ENCODE measurements at places on chromosomes 6 and 20.

GRCh38 chr6:3380344-3381232 lies 76.3 kb downstream of the SLC22A23 start:
- DNase-seq, result no peak

DNA sequence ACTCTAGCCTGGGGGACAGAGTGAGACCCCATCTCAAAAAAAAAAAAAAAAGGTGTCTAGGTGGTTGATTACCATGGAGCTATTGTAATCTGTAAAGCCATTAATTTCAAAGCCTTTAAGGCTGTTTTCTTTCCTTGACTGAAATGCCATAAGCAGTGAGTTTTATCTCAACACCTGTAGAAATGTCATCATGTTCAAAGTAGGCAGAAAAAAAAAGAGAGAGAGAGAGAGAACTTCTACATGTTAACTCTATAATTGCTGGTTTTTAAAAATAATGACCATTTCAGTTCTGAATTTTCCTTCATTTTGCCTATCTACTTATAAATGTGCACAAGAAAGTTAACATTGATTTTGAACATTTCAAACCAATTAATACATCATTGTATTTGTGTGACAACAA lies 29.7 kb upstream of the POLR1H start:
- DNase-seq, result no peak

GRCh38 chr6:92648364-92649086 lies 770.8 kb downstream of the EPHA7 start:
- DNase-seq, result no peak

DNA sequence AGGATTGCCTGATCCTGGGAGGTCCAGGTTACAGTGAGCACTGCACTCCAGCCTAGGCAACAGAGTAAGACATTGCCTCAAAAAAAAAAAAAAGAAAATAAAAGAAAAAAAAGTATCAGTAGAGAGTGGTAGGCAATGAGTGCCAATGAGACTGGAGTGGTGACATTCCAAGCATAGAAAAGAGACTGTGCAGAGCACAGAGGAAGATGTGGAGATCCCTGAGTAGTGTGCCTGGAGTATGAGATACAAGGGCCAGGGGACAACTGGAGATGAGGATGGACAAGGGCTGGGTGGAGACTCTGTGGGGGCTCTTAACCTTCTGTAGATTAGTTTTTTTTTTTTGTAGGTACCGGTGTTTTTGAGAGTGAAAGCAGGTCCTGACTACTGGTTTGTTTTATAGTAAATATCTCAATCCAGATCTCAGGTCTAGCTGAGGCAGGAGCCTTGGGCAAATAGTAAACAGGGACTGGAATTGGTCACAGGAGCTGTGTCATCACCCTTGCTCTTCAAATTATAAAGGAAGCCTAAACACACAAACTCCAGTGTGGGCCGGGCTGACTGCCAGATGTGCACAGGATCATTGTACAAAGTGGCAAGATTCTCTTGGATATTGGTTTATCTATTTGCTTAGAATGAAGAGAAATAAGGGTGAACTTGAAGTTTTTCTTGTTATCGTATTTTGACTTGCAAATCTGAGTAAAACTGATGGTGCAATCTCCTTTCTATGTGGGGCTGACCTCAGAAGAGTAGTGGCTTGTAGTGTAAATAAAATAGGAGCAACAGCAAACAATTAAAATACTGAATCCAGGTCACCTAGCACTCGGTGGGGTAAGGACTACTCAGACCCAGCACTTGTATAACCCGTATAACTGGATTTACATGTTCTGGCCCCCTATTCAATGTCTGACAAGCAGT lies 144.9 kb downstream of the SOX4 start:
- no peak for DNase-seq

- DNase-seq, result peak; percentile 50
These were observed 56.2 kb upstream of the ARID1B start for GRCh38 chr6:156720691-156721685.

GRCh38 chr6:25215881-25216280 lies 63.3 kb upstream of the CARMIL1 start:
- peak; percentile 14 for DNase-seq

DNA sequence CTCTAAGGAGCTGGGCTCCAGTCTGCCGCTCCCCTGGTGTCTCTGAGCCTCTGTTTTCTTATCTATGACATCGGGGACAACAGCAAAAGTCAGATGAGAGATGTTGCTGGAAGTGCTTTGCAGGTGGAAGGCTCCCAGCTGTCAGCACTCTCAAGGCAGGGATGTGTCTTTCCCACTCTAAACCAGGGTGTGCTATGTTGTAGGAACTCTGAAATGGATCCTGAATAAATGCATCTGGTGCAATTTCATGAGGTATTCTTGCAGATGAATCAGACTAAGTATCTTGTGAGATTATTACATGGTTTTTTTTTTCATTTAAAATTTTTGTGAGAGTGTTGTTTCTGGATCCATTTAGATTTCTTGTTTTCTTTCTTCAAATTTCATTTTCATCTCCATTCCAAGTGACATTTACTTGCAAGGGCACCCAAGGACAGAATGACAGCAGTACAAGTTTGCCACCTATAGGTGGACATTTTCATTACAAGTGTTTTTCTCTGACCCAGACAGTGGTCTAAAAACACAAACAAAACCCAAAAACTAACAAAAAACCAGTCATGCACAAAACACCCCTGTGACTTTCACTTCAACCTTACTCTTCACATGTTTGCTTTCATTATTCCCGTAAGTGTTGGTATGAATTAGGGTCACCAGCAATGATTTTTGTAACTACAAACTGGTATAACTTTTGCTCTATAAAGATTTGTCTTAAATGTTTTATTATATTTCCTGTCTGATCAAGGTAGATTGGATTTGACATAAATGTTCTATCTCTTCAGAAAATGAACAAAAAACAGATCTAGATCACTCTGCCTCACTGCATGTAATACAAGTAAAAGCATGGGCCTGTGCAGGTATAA lies 14.7 kb upstream of the SIM1 start:
- DNase-seq, result peak; percentile 71

DNA sequence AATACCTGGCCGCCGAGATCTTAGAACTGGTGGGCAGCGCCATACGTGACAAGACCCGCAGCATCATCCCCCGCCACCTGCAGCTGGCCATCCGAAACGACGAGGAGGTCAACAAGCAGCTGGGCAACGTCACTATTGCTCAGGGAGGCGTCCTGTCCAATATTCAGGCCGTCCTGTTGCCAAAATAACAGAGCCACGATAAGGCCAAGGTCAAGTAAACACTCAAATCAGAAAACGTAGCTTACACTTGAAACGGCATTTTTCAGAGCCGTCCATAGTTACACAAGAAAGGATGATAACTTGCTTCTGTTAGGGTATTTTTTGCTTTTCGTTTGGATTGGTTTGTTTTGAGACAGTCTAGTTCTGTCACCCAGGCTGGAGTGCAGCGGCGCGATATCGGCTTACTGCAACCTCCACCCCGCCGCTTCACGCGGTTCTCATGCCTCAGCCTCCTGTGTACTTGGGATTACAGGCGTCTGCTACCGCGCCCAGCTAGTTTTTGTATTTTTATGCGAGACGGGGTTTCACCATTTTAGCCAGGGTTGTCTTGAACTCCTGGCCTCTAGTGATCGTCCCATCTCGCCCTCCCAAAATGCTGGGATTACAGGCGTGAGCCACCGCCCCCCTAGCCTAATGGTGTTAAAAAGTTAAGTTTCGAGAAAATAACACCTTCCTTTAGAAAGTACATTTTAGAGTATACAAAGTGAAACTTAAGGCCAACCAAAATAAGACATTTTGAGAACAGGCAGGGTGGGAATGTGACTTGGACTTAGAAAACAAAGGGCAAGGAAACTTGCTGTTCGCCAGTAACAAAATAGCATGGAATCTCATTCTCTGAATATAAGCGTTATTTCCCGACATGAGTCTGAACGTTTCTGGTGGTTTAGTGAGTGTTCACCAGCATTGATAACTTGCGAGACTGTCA lies 42.8 kb upstream of the HFE start:
- peak; percentile 55 for DNase-seq

GRCh38 chr6:134317471-134318131 lies at the start of gene SGK1:
Gene SGK1 (minus strand): TSS chr6:134318112. CDS start chr6:134317460, 652 bp downstream.
- peak; percentile 70 for DNase-seq

DNA sequence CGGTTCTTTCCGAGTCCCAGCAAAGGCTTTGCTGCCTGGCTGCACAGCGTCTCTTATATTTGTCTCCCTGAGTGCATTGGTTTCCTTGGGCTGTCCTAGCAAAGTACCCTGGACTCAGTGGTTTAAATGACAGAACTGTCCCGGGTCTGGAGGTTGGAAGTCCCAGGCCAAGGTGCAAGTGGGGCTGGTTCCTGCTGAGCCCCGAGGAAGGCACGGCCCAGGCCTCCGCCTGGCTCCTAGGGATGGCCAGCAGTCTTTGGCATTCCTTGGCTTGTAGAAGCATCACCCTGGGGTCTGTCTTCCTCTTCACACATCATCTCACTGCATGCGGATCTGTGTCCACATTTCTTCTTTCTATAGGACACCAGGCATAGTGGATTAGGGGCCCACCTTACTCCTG lies 64.8 kb upstream of the QKI start:
- no peak for DNase-seq

DNA sequence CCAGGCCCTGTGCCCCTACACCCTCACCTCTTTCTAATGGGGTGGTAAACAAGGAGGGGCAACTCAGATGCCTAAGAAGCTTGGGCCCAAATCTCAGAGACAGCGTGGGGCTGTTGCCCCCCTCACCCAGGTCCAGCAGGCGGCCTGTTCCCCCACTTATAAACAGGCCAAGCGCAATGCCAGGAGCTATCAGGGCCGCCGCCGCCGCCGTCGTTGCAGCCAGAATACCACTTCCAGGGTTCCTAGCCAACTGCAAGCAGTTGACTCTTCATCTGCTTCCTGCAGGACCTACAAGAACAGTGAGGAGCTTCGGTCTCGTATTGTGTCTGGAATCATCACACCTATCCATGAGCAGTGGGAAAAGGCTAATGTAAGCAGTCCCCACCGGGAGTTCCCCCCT lies 16.4 kb downstream of the PSMF1 start:
- DNase-seq, result no peak

GRCh38 chr6:43738267-43738676 lies 31.7 kb upstream of the VEGFA start:
- DNase-seq, result no peak

DNA sequence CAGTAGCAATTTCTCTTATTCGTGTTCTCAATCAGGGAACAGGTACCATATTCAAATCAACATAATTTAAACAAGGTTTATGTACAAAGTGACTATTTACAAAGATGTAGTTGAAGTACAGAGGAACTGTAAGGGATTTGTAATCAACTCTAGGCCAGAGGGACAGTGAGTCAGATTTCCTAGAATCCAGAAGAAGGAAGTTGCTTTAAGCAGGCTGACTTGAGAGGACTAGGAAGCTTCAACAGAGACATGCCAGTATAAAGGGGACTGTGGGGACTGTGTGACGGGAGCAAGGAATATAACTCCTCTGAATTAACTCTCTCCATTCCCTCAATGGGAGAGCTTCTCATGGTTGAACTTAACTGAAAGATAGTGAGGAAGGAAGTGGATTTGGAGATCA lies 427.4 kb upstream of the JAG1 start:
- peak; percentile 43 for DNase-seq

DNA sequence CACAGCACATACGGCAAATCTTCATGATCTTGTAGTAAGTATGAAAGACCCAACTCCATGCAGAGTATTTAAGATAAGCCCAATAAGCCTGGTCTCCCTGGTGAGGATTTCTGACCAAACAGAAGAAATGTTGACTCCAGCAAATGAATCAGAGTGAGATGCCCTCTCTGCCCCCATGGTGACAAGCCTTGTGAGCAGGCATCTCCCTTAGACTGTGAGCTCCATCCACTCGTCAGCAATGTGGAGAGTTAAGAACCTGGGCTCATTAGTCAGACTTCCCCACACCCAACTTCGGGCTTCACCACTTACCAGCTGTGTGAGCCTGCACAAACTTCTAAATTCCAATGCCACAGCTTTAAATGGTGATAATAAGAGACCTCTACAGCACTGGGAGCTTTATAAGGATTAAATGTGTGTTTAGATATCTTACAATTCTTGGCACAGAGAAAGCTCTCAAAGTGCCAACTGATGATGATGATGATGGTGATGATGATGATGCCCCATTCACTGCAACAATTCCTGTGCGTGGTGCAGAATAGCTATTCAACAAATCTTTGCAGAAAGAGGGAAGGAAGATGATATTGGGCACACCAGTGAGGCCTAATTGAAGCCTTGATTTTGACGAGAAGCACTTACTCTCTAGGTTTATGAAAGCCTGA lies 253.4 kb upstream of the TAB2 start:
- DNase-seq, result no peak

- DNase-seq, result no peak
These were observed 28.4 kb downstream of the PRDM1 start for GRCh38 chr6:106114492-106114891.

- DNase-seq, result no peak
These were observed 11.5 kb upstream of the ZBTB22 start for GRCh38 chr6:33329058-33329457.

DNA sequence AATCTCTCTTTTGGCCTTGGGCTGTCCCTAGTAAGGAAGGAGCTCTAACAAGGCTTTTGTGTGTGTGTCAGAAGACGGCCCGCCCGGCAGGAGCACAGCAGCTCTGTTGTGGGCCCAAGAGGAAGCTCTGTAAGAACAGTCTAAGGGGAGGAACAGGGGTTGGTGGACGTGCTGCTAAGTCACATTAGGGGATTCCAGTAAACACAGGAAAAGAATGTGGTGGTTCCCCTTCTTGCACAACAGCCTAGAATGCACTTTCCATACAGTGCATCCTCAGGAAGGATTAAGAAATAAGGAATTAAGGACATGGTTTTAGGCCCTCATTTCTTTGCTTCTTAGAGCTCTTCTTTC lies 114.5 kb downstream of the RNF144B start:
- peak; percentile 93 for DNase-seq

DNA sequence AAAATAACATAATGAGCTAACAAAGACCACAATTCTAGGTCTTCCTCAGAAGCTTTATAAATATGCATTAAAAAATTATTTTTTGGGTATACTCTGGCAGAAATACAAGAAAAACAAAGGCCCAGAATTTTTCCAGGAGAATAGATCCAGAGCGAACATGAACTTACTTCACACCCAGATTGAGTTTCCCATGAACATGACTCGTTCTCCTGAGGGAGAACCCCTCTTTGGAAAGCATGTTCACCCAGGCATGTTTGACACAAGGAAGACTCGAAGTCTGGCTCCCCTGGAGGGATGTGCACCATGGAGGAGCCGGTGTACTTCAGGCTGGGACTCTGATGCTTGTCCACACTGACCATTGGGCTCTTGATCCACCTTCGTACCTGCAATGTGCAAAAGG lies 56.1 kb downstream of the SGK1 start:
- DNase-seq, result peak; percentile 35

DNA sequence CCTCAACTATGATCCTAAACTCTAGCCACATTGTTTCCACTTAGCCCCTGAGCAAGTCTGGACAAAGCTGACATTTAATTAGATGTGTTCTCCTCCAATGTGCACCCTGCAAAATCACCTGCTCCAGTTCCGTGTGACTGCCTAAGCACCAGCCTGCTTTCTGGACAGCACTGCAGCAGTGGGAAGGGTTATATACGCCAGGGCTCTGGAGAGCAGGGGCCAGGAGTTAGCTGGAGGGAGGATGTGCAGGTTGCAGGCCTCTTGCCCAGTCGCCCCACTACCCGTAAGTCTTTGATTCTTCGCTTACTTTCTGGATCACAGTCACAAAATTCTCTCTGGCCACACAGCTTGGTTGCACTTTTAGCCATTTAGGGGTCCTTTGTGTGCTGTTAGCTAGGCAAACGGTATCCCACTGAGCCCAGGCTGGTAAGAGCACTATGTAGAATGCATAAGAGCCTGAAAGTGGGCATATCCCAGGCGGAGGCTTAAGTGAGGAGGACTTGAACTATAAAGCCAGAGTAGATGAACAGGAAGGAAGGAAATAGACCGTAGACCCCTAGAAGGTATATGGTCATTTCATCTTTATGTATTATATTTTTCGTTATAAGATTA lies 10.7 kb upstream of the PLEKHG1 start:
- no peak for DNase-seq

- no peak for DNase-seq
These were observed 132.7 kb upstream of the SALL4 start for GRCh38 chr20:51935003-51935358.

All from choroid plexus epithelial cell (primary cell).